ENCODE measurements at places on chromosomes 1 and 21. TPM values are rescaled to one million over a fixed set of nuclear protein-coding genes. Genes with fewer than 3 reads are reported as not detected.

DNA sequence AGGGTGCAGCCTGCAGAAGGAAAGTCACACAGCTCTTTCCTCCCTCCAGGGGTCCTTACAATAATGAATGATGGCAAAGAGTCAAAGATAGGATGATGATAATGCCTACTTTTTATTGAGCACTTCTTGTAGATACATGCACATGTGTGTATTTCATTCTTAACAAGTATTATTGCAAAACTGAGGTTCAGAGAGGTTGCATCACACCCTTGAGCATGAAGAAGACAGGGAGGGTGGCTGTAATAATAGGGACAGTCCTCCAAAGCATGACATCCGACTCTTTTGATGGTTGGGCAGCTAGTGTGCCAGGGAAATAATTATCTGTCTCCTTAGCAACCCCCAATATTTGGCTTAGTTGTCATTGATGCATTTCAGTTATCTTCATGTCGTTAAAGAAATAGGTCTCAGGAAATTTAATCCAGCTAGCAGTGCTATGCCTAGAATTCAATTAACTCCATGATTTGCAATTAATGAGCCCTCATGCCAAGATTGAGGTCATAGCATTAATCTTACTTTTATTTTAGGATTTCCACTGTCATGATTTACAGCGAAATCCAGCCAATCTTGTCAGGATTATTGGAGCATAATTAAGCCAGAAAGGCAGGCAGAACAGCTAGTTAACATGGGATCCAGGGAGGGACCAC lies 35.0 kb downstream of the DNAJC6 start:
- H3K27me3 ChIP-seq, result no peaks in the 10 kb centered on the region
- peaks cover 8% of the 10 kb centered on the region for H3K4me1 ChIP-seq
- no peak overlapping the region for H3K27ac ChIP-seq
- no peak overlapping the region for H3K4me3 ChIP-seq

GRCh38 chr1:51093581-51093980 lies 8.4 kb upstream of the C1orf185 start:
- peak; percentile 44 for DNase-seq
- no peaks in the 10 kb centered on the region for H3K4me1 ChIP-seq
- H3K27ac ChIP-seq, result no peak overlapping the region
- no peak overlapping the region for H3K4me3 ChIP-seq
- peaks cover 7% of the 10 kb centered on the region for H3K27me3 ChIP-seq
- no peaks in the 10 kb centered on the region for H3K36me3 ChIP-seq

- no peak overlapping the region for H3K4me3 ChIP-seq
- H3K4me1 ChIP-seq, result no peaks in the 10 kb centered on the region
- H3K27me3 ChIP-seq, result no peaks in the 10 kb centered on the region
Observed at GRCh38 chr21:42568866-42569731, 55.4 kb downstream of the SLC37A1 start.

LDLRAD2 gene
- total RNA-seq, result not detected

SSBP3 gene
- 15.4 TPM for total RNA-seq

PAQR6 gene
- 0.63 TPM for total RNA-seq
